Hematopoietic multipotent progenitor cell treated with erythropoietin and hydrocortisone succinate and interleukin-3 and kit ligand, for 8 days (in vitro differentiated cells): ENCODE measurements at places on chromosomes 4 and X.

- no peak for DNase-seq
These were observed 497.3 kb upstream of the BOD1L1 start for GRCh38 chr4:14124816-14125215.

DNA sequence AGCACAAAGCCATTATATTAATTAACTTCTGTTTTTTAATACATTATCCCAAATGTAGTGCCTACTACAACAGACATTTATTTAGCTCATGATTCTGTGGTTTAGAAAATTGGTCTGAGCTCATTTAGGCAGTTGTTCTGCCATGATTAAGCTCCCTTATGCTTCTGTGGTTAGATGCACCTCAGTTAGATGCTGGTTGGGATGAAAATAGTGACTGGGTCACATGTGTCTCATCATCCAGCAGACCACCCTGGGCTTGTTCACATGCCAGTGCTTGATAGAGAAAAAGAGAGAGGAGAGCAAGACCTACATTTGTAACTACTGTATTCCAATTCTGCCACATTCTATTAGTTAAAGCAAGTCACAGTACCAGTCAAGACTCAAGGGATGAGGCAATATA lies 376.4 kb upstream of the GNPDA2 start:
- no peak for DNase-seq

- no peak for DNase-seq
These were observed 198.9 kb downstream of the FBXO8 start for GRCh38 chr4:174084542-174084941.

DNA sequence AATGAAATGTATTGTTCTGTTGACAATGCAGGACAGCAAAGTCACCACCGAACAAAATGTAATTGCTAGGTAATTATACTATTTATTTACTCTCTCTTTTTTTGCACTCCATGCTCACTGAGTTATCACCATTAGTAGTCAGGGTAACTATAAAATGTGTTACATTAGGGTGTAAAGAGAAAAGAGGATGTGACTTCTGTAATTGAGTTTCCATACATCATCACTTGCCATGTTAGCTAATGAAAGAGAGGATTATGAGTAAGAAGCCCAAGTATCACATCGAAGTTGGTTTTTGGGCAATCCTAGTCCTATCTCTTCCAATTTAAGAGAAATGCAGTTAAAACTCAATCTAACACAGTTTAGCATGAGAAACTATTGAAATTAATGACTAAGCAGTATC lies 7.6 kb downstream of the ZXDA start:
- no peak for DNase-seq

DNA sequence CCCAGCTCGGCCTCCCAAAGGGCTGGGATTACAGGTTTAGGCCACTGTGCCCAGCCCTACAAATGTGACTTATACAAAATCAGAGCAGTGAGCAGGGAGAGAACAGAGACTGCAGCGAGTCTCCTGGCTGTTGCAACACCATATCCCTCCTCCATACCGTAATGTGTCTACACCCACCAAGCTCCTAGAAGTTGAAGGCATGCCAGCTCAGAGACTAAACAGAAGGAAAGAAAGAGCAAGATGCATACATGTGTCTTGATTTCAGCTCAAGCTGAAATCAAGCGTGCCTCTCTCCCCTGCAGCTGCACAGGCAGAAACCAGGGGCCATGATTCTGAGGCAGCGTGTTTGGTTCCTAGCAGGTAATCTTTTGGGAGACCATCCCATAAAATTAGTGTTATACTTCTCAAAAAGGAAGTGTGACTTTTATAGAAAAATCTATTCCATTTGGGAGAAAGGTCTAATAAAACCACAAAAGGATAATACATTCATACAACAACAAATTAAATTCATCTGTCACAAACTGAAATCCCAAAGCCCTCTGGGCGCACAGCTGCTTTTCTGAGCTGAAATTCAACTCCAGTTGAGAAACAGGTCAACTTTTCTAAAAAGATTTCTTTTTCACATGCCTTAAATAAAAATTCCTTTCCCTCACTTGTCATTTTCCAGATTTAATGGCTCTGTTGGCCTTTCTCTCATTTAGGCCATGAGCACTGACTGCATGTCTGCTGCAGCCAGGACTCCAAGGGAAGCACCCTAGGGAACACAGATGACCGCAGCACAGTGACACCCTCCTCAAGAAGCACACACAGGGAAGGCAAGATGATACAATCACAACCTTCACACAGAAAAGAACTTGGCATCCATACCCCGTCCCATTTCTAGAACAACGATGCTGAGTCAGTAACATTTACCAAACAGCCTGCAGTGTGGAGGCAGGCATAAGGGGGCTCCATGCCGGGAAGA lies 34.4 kb downstream of the AFAP1 start:
- DNase-seq: no peak

- no peak for DNase-seq
These were observed 35.9 kb downstream of the GRID2 start for GRCh38 chr4:92339676-92340075.

GRCh38 chr4:64613046-64613445 lies 203.8 kb upstream of the TECRL start:
- no peak for DNase-seq

- DNase-seq: no peak
These were observed 76.4 kb downstream of the CXXC4 start for GRCh38 chr4:104418286-104418685.

- DNase-seq: no peak
These were observed 93.6 kb downstream of the CORIN start for GRCh38 chr4:47744253-47744652.

GRCh38 chrX:7154041-7154597 lies 6.2 kb upstream of the PUDP start:
- no peak for DNase-seq

GRCh38 chrX:78653118-78653822 lies 5.9 kb downstream of the RTL3 start:
- peak; percentile 41 for DNase-seq

DNA sequence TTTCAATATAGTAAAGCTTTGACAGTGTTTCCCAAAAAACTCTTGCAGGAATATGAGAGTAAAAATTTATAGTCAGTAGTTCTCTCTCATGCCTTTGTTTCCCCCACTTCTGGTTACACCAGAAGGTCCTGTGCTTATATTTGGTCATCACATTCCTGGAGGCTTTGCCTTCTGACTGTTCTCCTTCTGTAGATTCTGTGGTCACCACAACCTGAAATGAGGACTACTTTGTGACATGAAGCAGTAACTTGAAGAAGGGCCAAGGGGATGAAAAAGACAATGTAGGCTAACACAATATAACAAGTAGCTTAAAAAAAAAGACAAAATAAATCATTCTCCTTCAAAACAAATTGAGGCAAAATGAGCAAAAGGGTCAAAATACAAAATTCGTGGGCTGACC lies 366.2 kb upstream of the NR3C2 start:
- DNase-seq: no peak

DNA sequence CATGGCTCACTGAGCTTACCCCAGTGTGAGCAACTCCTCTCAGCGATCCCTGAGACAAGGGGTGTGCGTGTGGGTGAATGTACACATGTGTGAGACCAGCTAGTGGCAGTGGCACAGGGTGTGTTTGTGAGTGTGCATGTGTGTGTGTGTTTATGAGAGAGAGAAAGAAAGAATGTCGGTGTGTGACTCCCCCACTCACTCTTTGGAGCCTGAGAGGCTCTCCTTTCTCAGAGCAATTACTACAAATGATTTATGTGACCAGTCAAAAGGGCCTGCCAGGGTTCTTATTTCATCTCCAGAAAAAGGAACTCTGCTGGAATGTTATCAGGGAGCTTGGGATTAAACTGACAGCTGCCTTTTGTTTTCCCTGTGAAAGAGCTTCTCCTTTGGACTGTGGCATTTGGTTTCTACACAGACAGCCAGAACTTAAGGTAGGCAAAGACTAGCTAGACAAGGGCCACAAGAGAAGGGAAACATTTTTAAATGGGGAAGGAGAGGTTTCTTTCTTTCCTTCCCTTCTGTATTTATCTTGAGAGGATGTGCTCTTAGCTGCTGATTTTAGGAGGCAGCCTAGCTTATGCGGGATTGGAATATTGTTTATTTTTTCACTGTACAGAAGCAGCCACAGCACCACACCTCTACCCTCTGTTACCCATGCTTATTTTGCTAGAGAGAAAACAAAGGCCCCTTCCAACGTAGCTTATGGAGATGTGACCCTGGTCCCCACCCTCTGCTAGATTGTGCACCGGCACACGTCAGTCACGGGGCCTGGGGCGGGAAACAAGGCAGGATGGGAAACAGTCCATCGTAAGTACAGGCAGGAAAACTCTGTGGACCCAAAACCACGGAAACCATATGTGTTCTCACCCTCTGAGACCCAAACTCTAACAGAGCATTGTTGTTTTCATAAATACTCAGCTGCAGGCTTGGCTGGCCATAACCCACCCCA lies 143.5 kb downstream of the MGST2 start:
- no peak for DNase-seq

DNA sequence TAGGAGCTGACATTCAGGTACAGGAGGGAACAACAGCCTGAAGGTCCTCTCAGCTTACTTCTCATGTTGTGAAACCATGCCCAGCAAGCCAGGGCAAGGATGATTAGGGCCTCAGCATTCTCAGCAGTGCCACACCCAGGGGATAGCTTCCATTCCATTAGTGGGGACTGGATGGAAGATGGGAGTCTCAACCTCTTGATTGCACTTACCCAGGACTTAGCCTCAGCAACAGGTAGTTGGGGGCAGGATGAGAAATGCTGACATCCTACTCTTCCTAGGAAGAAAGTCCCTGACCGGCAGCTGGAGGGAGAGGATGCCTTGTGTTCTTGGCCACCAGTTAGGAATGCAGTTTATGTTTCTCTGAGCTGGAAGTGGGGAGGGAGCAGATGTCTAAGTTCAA lies 8.8 kb upstream of the BEX3 start:
- DNase-seq: no peak

DNA sequence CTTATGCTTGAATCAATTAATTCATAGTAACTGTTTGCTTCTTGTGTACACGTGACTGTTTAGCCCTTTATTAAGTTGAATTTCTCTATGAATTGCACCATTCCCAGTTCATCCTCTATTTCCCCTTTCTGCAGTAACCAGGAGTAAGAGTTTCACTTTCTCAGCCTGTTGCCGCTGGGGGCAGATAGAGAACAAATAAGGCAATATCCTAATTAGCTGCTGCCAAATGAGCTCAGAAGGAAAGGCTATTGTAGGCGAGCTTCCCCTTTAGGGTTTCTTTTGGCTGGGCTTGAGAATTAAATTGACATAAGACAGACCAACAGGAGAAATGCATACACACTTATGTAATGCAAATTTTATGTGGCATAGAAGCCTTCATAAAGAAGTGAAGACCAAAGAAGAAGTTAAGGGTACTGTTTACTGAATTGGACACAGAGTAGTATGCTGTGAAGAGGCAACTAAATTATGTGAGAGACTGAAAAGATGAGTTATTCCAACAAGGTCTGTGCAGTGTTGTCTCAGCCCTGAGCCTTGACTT lies 1594.7 kb downstream of the TECRL start:
- DNase-seq: no peak

DNA sequence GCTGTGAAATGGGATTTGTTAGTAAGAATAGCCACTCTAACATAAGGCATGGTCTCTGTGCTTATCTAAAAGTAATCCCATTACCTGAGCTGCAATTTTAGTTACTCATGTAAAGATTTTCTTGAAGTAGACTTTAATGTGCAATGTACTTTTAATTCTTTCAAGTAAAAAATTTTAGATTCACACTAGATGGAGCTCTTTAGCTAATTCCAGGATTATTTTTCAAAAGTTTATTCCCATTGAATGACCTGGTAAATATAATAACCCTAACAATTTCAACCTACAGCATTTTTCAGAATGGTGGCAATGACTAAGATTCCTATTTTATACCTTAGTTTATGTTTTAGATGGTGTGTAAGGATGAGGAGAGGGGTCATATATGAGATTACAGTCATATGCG lies 18.1 kb downstream of the USP38 start:
- peak; percentile 32 for DNase-seq

- DNase-seq: peak; percentile 53
These were observed 59.9 kb downstream of the AFF1 start for GRCh38 chr4:86994686-86995085.

- peak; percentile 81 for DNase-seq
These were observed 41.6 kb upstream of the ACSL4 start for GRCh38 chrX:109774706-109775105.

DNA sequence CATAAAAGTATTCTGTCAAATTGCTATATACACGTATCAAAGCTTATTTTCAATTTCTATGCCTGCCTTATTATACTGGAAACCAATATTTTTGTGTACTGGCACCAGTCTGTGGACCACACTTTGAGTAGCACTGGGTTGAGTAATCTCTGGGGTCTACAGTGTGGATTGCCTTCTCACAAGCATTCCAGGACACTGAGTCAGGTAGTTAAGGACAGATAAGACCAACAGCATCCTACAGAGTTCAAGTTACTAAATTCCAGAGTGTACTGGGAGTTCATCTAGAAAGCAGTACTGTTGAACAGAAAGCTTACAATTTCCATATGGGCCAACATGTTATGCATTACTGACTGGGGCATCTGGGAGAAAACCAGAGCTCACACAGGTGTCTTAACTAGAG lies 61.8 kb downstream of the VMA21 start:
- DNase-seq: no peak

DNA sequence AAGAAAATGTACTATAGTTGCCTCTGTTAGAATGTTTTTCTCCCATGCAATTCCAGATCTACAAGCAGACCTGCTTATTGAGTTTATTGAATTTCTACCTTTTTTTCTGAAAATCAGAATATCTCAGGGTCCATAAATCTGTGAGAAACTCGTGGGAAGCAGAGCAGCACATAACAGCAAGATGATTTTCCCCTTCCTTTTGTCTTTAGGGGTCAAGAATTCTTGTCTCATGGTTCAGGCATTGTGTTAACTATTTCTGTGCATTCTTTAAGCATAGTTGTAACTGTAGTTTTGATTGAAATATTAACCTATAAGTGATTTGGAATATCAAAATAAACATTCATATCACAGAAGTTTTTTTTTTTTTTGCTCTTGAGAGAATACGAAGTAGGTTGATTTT lies 11.4 kb downstream of the EDNRA start:
- no peak for DNase-seq

GRCh38 chr4:100823993-100824323 lies 306.1 kb upstream of the EMCN start:
- no peak for DNase-seq

DNA sequence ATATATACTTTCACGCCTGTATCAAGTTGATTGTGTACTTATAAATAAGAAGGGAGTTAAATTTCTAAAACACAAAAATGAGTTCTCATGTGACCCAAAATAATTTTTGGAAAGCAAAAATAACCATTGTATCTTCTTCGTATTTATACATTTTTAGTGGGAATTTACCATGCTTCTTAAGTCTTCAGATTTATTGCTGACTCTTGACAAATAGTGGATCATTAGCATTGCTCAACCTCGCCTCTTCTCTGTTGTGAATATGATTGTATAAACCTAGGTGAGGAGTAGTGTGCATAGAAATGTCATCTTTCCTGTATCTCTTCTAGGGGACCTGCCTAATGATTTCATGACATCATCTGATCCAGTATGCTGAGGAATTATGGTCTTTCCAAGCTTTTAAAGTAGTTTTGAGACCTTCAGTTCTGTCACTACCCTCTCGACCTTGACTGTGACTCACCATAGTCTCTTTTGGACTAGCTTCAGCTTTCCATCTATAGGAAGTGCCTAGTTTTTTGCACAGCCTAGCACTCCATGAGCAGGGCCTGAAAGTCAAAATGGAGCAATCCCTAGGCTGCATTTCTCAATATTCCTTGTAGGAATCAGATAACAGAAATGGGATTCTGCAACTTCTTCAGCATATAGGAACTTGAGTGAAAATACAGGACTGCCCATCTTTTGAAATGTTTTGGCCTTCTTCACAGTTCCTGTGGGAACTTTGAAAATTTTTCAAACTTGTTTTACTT lies 157.6 kb downstream of the ARX start:
- DNase-seq: no peak

- DNase-seq: no peak
These were observed 242.2 kb downstream of the SPRY1 start for GRCh38 chr4:123638834-123639233.
